ENCODE measurements at places on chromosomes 4 and X.

GRCh38 chrX:21781525-21781924 lies 23.6 kb upstream of the SMPX start:
- DNase-seq, result no peak

DNA sequence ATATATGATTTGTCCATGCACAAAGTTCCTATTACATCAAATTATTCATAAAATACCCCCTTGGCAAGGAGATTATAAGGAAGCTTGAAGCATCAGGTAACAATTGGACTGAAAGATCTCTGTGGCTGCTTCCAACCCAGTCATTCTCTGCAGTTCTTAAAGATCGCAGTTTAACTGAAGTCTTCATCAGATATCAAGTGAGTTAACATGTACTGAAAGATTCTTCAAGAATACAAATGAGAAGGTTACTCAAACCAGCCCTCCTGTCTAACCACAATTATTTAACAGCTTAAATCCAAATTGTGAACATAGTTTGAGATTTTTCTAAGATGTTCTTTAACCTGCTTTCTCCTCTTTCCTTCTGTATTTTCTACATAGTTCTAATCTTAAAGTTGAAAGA lies 56.1 kb downstream of the SLC10A7 start:
- DNase-seq, result no peak

- DNase-seq, result no peak
Measured at GRCh38 chr4:184953971-184954370, 64.3 kb upstream of the HELT start.

GRCh38 chr4:17516980-17517379 lies 2.0 kb downstream of the CLRN2 start:
- DNase-seq, result no peak

DNA sequence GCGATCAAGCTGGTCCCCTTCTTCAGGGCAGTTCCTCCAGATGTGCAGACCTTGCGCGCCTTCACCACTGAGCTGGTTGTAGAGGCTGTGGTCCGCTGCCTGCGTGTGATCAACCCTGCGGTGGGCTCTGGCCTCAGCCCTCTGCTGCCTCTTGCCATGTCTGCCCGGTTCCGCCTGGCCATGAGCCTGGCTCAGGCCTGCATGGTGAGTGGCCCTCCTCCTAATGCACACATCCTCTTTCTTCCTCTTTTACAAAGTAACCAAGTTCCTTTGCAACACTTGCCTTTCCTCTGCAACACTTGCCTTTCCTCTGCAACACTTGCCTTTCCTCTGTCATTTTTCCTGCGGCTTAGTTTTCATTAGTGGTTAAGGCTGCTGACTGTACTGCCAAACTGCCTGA lies 1.8 kb downstream of the CCDC22 start:
- DNase-seq, result no peak

DNA sequence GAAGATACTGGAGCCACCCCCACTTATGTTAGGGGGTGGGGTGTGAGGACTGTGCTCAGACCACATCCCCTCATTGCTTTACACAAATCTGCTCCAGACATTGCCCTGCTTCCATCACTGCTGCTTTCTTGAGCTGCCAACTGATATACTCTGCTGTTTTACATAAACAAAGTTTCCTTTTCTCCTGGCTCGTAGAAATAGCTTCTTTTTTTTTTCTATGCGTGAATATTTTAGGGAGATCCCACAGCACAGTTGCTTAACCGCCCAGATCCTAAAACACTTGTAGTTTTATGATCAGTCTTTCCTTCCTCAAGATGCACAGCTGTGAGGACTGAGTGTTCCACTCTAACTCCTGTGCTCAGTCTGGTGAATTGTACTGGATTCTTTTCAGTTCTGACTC lies 768.4 kb downstream of the PCDH18 start:
- no peak for DNase-seq

GRCh38 chrX:104564335-104564734 lies 1.7 kb upstream of the IL1RAPL2 start:
- DNase-seq, result no peak

GRCh38 chr4:19327364-19327763 lies 924.3 kb upstream of the SLIT2 start:
- DNase-seq, result no peak

DNA sequence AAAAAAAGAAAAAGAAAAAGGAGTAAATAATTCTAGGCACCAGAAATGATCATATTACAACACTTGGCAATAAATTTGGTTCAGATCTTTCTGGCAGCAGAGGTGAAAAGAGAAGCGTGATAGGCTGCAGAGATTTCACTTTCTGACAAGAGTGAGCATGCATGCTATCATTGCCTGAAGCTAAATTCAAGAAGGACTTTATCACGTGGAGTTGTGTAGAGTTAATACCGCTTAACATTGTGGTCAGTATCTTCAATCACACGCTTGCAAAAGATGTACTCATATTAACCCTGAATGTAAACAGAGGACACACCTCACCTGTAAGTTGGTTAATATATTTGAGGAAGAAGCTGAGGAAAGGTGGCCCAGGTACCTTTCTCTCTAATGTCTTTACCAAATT lies 31.4 kb upstream of the RBPJ start:
- DNase-seq, result no peak

GRCh38 chrX:14038375-14039085 lies 8.8 kb upstream of the GEMIN8 start:
- DNase-seq, result no peak

DNA sequence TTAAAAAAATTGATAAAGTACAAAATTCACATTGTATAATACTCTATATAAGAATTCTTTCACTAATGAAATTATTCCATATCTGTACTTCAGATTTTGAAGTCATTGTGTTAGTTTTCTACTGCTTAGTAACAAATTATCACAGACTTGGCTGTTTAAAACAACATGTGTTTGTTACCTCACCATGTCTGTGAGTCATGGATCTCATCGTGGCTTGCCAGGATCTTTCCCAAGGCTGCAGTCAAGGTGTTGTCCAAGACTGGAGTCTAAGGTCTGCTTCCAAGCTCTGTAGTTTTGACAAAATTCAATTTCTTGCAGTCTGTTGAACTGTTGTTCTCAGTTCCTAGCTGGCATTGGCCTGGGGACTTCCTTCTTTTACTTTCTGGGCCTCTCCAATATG lies 1286.9 kb downstream of the ADGRL3 start:
- no peak for DNase-seq

DNA sequence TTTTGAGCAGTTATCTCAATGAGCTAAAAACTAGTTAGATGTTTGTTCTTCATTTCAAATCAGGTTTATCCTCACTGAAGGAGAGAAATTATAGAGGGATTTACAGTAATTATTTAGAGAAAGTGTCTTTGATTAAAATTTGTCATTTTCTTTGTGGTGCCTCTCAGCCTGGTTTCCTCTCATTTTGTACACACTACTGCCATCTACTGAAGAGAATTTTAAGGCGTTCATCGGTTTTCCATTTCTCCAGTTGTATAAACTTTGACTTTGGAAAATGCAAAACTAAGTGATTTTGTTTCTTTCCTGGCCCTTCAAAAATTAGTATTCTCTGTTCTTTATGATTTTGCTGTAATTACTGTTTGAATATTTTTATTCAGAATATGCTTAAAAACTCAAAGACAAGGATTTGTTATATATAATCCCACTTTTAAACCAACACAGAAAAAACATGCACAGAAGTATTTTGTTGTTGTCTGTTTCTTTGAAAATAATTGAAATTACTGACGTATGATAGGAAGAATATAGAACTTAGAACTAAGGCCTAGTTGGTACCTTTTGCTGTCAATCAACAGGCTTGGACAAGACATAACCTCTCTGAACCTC lies 34.4 kb upstream of the ANXA3 start:
- DNase-seq, result no peak

DNA sequence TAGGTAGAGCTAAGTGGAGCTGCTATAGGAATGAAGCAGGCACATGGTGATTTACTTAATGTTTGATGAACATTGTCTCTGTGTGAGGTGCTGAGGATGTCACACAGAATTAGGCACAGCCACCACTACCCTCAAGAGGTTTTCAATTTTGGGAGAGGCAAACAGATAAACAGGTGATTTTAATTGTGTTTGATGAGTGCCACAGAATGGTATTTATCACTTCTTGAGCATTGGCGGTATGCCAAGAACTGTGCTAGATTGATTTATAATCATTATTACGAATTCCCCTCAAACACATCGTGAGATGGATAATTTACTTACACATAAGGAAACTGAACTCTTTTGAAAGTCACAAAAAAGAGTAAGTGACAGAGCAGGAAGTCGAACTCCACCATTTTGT lies 74.8 kb downstream of the FREM3 start:
- DNase-seq, result no peak

GRCh38 chr4:153931804-153932203 lies 142.9 kb upstream of the SFRP2 start:
- no peak for DNase-seq

GRCh38 chr4:124902001-124902515 lies 189.5 kb upstream of the ANKRD50 start:
- DNase-seq, result no peak

DNA sequence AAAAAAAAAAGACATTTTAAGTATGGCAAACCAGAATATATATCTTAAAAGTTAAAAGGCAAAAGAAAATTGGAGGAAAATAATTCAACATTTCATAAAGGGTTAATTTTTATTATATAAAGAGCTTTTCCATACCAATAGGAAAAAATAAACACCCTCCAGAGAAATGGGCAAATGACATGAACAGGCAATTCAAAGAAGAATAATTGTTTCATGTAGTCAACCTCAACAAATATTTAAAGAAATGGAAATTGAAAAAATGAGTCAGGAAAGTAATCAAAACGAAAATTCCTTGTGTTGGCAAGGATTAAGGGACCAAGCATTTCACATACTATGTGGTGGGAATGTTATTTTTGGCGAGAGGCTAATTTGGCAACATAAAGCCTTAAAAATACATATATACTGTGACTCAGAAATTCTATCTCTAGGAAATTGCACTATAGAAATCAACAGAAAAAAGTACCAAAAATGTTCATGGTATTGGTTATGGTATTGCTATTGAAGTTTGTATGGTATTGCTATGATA lies 87.6 kb downstream of the HAUS3 start:
- DNase-seq, result no peak

GRCh38 chrX:18886005-18886343 lies 97.9 kb downstream of the PHKA2 start:
- DNase-seq, result no peak

DNA sequence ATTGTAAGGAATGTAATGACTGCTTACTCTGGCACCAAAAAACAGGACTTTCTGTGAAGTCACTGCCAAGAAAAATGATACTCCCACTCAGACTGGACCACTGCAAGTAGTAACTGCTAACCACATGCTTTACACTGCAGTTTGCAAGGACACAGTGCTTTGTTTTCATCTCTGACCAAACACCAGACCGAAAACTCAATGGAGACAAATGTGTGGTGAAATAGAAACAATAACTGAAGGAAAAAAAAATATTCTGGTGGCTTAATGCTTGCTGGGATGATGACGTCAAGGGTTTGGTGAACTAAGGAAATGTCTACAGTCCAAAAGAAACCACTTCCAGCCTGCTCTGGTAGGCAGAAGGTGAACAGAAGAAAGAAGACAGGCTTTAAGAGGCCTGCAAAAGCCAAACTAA lies 13.2 kb downstream of the GPC4 start:
- DNase-seq, result no peak

- no peak for DNase-seq
Measured at GRCh38 chr4:100062921-100063320, 112.8 kb upstream of the H2AZ1 start.

GRCh38 chrX:3599802-3600430 lies 113.5 kb downstream of the PRKX start:
- no peak for DNase-seq

DNA sequence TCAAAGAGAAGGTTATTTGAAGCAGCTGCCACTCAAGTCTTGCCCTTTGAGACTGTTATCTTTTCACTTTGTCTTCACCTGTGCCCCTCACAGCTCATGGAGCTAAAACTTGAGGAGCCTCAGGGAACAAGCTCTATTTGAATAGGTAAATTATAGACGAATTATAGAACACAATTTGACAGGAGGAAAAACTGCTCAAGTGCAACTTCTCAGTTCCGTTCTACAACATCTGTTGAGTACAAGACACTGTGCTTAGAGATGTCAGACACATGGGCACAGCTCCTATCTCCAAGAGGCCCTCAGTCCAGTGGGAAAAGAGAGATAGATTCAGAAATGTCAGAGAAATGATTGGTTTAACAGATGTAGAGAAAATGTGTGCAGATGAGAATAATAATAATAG lies 5.1 kb downstream of the PPP1R2C start:
- DNase-seq, result no peak

DNA sequence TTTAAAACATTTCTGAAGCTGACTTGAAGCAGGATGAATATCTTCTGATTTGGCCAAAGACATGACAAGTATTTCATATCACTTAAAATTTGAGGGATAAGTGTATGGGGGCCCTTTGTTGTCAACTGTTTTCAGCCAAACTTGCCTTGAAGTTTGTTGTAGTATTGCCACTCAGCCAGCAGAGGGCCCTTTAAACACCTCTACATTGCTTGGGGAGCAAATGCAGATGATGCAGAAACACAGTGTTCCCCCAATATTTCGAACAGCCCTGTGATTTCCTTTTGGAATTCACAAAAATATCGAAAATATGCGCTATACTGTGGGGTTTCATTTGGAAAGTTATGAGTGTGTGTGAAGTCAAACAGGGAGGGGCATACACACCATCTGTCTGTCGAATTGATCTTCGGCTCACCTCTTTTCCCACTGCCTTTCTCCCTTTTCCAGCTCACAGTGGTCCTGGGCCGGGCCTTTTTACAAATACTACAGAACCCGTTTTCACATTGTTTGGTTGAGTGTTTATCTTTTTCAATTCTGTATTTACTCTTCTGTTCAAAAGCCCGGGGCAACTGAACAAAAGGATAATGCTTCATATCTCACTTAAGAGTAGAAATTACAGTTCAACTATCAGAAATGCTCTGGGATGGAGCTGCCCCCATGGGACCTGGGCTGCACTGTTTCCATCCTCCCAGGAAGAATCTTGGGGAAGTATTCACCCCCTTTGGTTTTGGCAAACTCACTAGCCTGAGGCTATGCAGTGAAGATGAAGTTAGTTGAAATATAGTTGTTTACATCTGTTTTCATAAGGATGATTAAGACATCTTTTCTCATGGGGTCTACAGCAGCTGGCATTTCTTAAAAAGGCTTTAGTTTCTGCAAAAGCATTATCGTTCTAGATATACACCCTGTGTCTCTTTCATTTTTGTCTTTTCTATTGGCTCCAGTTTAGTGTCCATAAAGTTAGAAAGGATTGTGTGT lies 137.6 kb downstream of the EGF start:
- DNase-seq, result peak; percentile 78

DNA sequence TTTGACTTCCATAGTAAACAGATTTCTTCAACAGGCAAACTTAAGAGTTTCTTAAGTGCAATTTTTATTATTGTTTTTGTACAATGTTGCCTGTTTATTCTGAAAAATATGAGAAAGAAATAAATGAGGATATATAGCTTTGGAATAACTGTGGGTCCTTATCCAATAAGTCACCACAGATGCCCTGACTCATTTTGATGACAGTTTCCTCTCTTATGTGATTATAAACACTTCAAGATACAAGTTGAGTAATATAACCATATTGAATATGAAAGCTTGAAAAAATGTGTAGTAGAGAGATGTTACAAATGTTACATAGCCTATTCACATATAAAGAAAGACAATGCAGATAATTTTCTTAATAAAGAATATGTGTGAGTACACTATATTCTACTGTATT lies 931.6 kb downstream of the RAPGEF2 start:
- no peak for DNase-seq

GRCh38 chrX:41198410-41198809 lies 113.2 kb downstream of the USP9X start:
- DNase-seq, result no peak

GRCh38 chr4:94507708-94508107 lies 56.0 kb downstream of the PDLIM5 start:
- DNase-seq, result no peak
